ENCODE measurements at places on chromosomes 16 and 17. TPM values are rescaled to one million over a fixed set of nuclear protein-coding genes. Genes with fewer than 3 reads are reported as not detected.

- no peak for DNase-seq
These were observed 11.4 kb upstream of the MC1R start for GRCh38 chr16:89907055-89907814.

DNA sequence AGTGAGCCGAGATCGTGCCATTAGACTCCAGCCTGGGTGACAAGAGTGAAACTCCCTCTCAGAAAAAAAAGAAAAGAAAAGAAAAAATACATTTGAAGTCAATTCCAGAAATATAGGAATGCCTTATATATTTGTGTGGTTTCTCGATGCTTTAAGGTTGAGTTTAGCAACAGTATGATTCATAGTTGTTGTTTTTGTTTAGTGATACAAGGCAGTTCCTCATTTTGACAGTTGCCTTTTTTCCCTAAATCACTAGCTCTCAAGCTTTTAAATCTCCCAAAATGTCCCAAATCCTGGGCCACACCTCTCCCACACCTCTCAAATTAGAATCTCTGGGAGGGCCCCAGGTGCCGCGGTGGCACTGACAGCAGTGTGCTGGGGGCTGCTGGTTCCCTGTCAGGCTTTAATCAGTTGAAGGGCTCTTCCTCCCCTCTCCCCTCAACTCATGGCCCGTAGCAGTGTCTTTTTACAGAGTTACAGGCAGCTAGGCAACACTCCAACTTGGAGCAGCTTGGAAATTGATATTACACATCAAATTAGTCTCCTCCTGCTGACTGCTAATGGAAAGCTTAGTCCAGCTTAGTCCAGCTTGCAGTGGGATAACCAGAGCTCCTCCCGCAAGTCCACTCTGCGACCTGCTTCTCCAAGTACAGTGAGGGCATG, 58.4 kb downstream of the EPN2 start:
- peak; percentile 46 for DNase-seq

DNA sequence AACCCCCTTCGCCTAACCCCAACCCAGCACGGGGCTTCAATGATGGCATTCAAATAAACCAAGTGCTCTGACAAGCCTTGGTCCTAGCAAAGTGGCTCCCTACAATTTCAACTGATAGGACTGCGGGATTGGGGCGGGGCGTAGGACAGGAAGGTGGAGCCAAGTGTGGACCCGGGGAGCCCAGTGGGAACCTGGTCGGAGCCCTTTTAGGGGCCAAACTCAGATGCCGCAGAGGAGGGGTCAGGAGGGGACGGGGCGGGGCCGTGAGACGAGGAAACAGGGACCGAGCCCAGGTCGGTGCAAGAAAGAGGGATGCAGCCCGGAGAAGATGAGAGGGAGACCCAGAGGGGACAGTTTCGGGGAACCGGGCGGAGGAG, 13.2 kb upstream of the CDIPT start:
- no peak for DNase-seq

DNA sequence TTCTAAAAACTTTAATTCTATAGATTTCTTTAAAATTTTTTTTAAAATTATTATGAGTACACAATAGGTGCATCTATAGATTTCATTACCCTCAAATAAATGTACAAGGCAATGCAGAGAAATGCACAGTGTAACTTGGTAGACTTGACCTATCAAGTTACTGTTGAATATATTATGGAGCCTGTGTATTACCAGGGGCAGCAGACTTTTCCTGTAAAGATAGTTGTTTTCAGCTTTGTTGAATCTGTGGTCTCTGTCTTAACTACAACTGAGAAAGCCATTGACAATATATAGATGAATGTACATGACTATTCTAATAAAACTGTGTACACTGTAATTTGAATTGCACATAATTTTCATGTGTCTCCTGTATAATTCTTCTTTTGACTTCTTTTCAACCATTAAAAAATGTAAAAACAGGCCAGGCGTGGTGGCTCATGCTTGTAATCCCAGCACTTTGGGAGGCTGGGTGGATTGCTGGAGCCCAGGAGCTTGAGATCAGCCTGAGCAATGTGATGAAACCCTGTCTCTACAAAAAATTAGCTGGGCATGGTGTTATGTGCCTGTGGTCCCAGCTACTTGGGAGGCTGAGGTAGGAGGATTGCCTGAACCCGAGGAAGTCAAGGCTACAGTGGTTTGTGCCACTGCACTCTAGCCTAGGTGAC, 39.4 kb downstream of the TENT4B start:
- no peak for DNase-seq

GRCh38 chr17:41537990-41538389, 9.9 kb upstream of the KRT19 start:
- DNase-seq = peak; percentile 41

DNA sequence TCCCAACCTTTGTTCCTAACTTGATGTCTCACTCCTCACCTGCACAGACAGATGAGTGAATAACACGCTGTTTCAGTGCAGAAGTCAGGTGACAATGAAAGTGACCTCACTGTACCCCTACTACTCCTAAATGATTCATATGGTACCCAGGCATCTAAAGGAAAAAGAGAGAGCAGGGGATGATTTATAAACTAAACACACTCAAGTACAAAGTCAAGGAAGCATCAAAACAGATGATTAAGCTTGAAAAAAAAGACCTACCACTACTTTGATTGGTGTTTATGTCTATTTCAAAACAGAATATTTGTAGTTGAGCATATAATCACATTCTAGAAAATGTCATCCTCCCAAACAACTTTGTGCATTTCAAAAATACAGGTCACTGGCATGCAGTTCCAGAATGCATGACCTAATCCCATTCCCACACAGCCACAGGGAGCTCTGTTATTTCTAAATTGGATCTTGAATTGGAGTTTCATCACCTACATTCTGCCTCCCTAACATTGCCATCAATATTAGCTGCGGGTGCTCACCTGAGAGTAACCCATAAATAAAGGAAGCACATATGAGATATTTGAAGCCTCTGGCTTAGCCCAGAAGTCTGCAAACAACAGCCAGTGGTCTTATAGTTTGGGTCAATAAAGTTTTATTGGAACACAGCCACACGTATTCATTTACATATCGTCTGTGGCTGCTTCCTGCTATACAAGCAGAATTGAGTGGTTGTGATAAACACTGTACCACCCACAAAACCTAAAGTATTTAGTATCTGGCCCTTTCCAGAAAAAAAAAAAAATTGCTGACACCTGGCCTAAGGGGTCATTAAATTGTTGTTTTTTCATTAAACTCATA, 14.0 kb downstream of the HS3ST3A1 start:
- peak; percentile 68 for DNase-seq

DNA sequence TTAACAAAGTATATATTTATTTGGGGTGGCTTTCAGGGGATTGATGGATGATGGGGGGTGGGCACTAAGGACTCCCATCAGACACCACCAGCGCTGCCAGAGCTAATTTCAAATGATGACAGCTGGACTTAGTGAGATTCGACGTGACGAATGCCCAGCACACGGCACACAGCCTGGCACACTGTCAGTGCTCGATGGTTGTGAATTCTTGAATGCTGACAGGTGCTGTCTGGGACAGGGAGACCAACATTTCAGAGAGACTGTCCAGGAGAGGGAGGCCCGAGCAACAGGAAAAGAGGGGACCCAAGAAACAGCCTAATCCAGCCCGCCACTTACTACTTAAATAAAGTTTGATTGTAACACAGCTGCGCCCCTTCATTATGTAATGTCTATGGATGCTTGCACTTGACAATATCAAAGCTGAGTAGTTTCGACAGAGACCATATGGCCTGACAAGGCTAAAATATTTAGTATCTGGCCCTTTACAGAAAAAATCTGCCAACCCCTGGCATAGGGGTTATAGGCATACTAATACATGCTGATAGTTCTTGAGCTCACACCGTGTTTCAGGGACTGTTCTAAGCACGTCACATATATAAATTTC, 6.2 kb upstream of the MPRIP start:
- no peak for DNase-seq

- no peak for DNase-seq
These were observed 10.0 kb downstream of the BCAR1 start for GRCh38 chr16:75241412-75241811.

GRCh38 chr17:61366715-61367413, 32.8 kb upstream of the TBX2 start:
- peak; percentile 89 for DNase-seq

- no peak for DNase-seq
These were observed 35.7 kb downstream of the IST1 start for GRCh38 chr16:71931001-71931400.

DNA sequence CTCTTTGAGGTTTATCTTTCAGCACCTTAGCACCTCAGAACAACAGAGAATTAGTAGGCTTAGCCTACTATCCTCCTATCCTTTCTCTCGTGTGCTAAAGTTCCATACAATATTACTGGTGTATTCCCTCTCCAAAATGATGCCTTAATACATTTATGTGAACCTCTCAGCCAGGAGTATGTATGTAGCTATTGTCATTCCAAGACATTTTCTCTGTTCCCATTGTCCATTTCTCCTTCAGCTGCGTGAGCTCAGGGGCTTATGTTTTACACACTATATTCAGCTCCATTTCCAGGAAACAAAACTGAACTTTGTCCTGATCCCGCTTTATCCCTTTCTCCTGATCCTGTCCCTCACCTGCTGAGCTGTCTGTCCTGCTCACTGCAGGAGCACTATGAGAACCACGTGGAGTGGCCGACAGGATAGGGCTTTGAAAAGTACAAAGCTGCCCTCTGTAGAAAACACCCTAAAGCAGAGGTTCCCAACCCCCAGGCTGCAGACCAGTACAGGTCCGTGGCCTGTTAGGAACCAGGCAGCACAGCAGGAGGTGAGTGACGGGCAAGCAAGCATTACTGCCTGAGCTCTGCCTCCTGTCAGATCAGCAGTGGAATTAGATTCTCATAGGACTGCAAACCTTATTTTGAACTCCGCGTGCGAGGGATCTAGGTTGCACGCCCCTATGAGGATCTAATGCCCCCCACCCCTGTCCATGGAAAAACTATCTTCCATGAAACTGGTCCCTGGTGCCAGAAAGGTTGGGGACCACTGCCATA, 55.7 kb downstream of the CENPV start:
- DNase-seq = no peak

GRCh38 chr16:4847774-4848587, 700 bp downstream of the UBN1 start:
- DNase-seq = peak; percentile 63

DNA sequence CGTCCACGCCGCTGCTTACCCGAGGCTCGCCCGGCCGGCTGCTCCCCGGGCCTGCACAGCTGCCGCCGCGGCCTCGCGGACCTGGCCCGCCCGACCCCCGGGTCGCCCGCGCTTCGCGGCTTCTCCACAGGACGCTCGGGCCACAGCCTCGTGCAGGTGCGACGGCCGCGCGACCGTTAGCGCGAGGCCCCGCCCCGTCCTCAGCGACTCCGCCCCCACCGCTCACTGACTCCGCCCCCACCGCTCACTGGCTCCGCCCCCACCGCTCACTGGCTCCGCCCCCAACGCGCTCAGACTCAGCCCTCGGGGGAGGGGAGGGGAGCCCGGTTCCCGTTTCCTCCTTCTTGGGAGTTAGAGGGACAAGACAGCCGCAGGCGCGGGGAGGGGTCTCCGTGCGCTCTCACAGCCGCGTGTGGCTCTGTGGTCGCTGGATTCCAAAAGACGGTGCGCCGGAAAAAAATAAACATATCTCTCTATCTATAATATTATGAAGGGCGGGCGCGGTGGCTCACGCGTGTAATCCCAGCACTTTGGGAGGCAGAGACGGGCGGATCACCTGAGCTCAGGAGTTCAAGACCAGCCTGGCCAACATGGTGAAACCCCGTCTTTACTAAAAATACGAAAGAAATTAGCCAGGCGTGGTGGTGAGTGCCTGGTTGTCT, at the start of gene MEIOB:
Gene MEIOB (minus strand): TSS at position 191 of the 662 bp plus-strand sequence. CDS start 3,989 bp downstream, outside the sequence.
- DNase-seq = peak; percentile 38

DNA sequence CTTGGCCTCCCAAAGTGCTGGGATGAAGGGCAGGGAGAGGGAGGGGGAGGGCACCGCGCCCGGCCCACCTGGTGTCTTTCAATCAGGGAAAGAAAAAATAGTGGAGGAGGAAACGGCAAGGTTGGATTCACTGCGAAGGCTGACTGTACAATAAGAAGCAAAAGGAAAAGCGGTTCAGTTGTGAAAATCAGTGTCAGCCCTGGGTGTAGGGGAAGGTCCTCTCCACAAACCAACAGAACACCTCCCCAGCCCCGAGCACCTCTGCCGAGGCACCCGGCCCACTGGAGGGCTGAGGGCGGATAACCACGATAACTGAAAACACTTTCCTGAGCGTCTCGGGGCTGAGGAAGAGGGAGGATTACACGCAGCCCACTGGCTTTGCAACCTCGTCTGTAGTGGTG, 1.4 kb upstream of the SPG7 start:
- DNase-seq = no peak

GRCh38 chr16:67605641-67606040, 39.3 kb upstream of the CARMIL2 start:
- no peak for DNase-seq

DNA sequence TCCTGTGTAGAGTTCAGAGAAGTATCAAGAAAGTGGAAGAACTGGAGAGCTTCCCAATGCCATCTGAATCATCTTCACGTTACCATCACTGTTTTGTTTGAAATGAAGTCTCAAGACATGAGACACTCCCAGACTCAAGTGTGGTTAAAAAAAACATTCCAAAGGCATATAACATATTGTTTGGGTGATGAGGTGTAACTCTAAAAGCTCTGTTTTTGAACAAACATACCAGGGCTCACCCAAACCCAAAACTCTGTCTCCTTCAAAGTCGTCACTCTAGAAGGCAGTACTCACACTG, 6.3 kb upstream of the ZCCHC14 start:
- peak; percentile 57 for DNase-seq

DNA sequence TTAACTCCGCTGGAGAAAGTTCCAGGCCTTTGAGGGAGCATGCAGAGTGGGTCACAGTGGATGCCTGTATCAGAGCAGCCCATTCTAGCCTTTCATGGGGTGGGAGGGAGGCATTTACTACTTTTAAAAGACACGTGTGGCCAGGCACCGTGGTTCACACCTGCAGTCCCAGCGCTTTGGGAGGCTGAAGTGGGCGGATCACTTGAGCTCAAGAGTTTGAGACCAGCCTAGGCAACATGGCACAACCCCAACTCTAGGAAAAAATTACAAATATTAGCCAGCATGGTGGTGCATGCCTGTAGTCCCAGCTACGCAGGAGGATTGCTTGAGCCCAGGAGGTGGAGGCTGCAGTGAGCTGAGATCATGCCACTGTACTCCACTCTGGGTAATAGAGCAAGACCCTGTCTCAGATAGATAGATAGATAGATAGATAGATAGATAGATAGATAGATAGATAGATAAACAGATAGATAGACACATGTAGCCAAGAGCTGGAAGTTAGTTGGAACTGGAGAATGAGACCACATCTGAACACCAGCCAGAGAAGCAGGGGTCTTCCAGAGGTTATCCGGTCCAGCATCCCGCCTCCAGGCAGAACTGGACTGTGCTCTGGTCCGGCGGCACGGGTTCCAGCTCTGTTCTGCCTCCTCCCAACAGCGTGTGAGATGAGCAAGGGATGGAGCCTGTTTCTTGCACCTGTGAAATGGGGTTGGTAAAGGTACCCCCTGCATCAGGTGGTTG, 3.6 kb downstream of the ADCY7 start:
- DNase-seq = no peak

- no peak for DNase-seq
These were observed 5.9 kb upstream of the ARMC7 start for GRCh38 chr17:75103601-75104554.

The PRR15L gene
- total RNA-seq = not detected

The ALG1 gene
- total RNA-seq = 39.9 TPM

The PLXDC1 gene
- 0.43 TPM for total RNA-seq

The TP53TG3B gene
- total RNA-seq = 0.32 TPM

The PDE6G gene
- total RNA-seq = not detected

The CA5A gene
- total RNA-seq = not detected

Data from fibroblast of villous mesenchyme (primary cell).